ENCODE measurements at places on chromosomes 7 and 10. TPM values are rescaled to one million over a fixed set of nuclear protein-coding genes. Genes with fewer than 3 reads are reported as not detected.

- H3K27ac ChIP-seq, result no peak overlapping the region
- no peaks in the 10 kb centered on the region for H3K27me3 ChIP-seq
- no peak overlapping the region for H3K4me3 ChIP-seq
Measured at GRCh38 chr7:80151274-80151665, 16.6 kb downstream of the GNAI1 start.

GRCh38 chr10:118698421-118698820 lies 56.3 kb downstream of the CACUL1 start:
- no peak overlapping the region for H3K27ac ChIP-seq
- H3K4me1 ChIP-seq, result no peaks in the 10 kb centered on the region
- H3K4me3 ChIP-seq, result no peak overlapping the region
- DNase-seq, result no peak
- no peaks in the 10 kb centered on the region for H3K36me3 ChIP-seq

GRCh38 chr10:78000206-78000605 lies 29.1 kb downstream of the POLR3A start:
- H3K36me3 ChIP-seq, result no peaks in the 10 kb centered on the region
- DNase-seq, result no peak
- no peak overlapping the region for H3K27ac ChIP-seq
- no peaks in the 10 kb centered on the region for H3K27me3 ChIP-seq

DNA sequence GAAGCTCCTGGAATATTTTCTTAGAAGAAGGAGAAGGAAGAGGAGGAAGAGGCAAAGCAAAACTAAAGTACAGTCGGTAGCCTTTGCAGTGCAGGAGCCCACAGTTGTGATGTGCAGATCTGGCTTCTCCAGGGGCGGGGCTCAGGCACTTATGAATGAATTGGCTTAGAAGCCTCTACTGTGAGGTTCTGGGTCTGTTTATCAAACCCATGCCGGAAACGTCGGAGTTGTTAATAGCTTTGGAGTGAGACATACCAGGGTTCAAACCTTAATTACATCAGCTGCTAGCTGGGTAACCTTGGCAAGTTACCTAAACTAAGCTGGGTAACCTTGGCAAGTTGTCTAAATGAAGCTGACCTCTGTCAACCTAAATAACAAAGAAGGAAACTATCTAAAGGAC lies 89.3 kb upstream of the PITRM1 start:
- no peaks in the 10 kb centered on the region for H3K36me3 ChIP-seq
- DNase-seq, result no peak
- H3K27me3 ChIP-seq, result no peaks in the 10 kb centered on the region
- no peak overlapping the region for H3K27ac ChIP-seq
- peaks cover 2% of the 10 kb centered on the region for H3K4me1 ChIP-seq

DNA sequence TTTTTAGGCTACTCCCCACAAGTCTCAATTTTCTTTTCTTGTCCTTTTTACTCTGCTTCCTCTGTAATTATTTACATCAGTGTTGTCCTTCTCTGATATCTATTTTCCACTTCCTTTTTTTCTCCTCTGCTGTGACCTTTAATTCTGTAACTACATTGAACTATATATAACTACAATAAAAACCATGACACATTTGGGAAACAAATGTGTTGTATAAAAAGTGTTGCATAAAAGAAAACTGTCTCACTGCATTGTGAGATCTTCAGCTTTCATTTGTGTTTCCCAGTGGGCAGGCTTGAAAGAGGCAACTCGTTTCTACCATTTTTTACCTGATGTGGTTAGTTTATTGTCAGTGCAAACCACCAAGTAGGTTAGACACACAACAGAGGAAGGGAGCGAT lies 483.9 kb upstream of the NRP1 start:
- no peak overlapping the region for H3K4me3 ChIP-seq
- H3K36me3 ChIP-seq, result no peaks in the 10 kb centered on the region
- no peaks in the 10 kb centered on the region for H3K4me1 ChIP-seq
- no peak for DNase-seq

- no peak overlapping the region for H3K4me3 ChIP-seq
- no peaks in the 10 kb centered on the region for H3K27me3 ChIP-seq
- H3K27ac ChIP-seq, result no peak overlapping the region
- H3K36me3 ChIP-seq, result no peaks in the 10 kb centered on the region
- DNase-seq, result no peak
Measured at GRCh38 chr10:6512182-6512581, 67.9 kb downstream of the PRKCQ start.

GRCh38 chr10:51156926-51157325 lies 82.6 kb downstream of the PRKG1 start:
- DNase-seq, result no peak
- no peak overlapping the region for H3K4me3 ChIP-seq
- H3K27ac ChIP-seq, result no peak overlapping the region
- H3K27me3 ChIP-seq, result no peaks in the 10 kb centered on the region
- no peaks in the 10 kb centered on the region for H3K36me3 ChIP-seq
- H3K4me1 ChIP-seq, result peaks cover under 1% of the 10 kb centered on the region

DNA sequence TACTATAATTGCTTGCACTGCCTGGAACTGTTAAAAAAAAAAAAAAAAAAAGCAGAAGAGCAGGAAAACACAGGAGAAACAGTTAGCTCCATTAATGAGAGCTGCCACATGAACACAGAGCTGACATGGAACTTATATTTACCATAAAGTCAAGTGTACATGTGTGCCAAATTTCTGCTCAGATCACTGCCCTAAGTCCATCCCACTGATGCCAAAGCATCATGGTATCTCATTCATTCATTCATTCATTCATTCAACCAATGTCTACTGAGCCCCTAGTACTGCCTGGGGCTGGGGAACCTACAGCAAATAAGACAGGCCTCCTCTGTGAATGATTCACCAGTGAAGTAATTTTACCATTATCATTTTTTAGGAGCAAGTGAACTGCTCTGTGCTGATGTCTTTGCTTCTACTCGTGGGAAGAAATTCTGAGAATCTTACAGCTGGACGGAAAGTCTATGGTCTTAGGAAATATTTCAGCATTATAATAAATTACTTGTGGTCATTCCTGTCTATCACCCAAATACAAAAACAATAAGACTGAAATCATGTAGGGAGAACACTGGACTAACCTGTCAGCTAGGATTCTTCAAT lies 58.8 kb upstream of the ABLIM1 start:
- H3K27ac ChIP-seq, result no peak overlapping the region
- no peaks in the 10 kb centered on the region for H3K27me3 ChIP-seq
- H3K4me1 ChIP-seq, result peaks cover 10% of the 10 kb centered on the region
- H3K4me3 ChIP-seq, result no peak overlapping the region

The MCM10 gene
- 1.7 TPM for total RNA-seq

The TMEM176B gene
- 144 TPM for total RNA-seq

The TEX47 gene
- total RNA-seq, result not detected

The LRIT1 gene
- total RNA-seq, result not detected
